Fibroblast of mammary gland (primary cell): ENCODE measurements at places on chromosomes 2 and 18.

GRCh38 chr2:224104668-224105386 lies 65.7 kb upstream of the SERPINE2 start:
- DNase-seq, result no peak

DNA sequence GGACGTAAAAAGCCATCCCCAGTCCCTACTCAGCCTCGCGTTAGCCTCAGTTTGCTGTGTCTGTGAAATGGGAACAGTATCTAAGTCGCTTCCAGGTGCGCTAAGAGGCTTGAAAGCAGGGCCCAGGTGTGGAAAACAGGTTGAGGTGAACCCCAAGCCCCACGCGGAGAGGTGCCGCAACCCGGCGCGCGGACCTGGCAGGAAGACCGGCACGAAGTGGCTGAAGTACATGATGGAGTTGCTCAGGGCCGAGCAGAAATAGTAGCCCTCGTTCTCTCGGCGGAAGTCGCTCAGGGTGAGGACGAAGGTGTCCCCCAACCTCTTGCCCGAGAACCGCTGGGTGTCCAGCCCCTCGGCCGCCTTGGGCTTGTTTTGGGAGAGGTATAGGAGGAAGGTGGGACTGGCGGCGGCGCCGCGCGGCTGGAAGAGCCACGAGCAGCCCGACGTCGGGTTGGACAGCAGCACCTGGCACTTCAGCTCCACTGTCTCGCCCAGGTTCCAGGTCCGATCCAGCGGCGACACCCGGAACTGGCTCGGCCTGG lies 508 bp downstream of the CD8A start:
- DNase-seq, result no peak

DNA sequence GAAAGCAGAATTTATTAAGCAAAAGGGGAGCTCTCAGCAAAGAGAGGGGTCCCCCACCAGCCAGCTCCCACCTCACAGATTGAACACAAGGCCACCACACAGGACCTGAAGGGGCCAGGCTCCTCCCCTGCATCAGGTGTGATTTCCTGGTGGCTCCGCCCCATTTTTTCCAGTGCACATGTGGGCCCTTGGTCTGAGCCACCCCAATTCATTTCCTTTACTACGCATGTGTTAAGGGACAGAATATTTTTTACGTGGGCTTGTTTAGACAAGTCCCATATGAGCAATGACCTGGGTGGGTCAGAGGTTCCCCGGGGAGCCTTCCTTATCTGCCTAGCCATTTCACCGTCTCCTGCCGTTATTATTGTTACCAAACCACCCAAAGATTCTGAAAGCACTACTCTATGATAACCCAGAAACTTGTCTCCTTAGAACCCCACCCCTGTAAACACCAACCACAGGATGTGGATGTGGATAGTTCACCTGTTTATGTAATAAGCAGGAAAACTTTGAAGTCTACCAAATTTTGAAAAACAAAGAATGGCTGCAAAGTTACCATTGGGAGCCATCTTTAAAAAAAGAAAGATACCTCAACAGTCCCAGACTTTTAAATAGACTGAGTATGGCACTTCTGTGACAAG lies 191.7 kb downstream of the CD226 start:
- DNase-seq, result no peak

DNA sequence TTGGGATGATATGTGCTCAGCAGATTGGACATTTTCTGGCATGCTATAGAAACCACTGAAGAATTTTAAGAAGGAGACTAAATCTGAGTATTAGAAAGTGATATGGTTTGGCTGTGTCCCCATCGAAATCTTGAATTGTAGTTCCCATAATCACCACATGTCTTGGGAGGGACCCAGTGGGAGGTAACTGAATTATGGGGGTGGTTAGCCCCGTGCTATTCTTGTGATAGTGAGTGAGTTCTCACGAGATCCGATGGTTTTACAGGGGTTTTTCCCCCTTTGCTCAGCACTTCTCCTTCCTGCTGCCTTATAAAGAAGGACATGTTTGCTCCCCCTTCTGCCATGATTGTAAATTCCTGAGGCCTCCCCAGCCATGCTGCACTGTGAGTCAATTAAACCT lies 535.9 kb upstream of the VRK2 start:
- no peak for DNase-seq

- no peak for DNase-seq
Observed at GRCh38 chr2:159160412-159160811, 126.1 kb downstream of the WDSUB1 start.

DNA sequence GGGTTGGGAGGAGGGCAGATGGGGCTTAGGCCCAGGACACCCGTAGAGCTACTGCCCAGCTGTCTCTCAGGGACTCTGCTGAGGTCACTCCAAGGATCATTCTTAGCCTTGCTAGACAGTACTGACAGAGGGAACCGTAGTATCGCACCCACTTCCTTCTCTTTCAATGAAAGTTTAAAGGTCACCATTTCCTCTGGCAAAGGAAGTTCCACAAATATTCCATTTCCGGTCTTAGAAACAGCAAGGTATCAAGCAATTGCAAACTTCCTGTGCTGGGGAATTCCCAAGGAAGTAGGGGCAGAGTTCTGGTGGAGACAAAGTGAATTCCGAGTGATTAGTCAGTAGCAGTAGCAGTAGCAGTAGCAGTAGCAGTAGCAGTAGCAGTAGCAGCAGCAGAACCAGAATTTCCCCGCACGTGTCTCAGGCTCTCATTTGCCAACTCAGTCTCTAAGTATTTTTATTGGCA lies 24.7 kb downstream of the IL1B start:
- DNase-seq, result peak; percentile 82

GRCh38 chr2:238964544-238965067 lies 116.7 kb downstream of the TWIST2 start:
- no peak for DNase-seq
